Activated T-cell treated with anti-CD3 and anti-CD28 coated beads for 48 hours (primary cell): ENCODE measurements at places on chromosomes 2 and 18.

- DNase-seq, result no peak
These were observed 32.9 kb downstream of the LOXHD1 start for GRCh38 chr18:46624127-46624526.

GRCh38 chr2:48723129-48723528 is 32.4 kb downstream of the LHCGR start:
- no peak for DNase-seq

GRCh38 chr2:64840426-64840881 is 148.7 kb upstream of the SLC1A4 start:
- no peak for DNase-seq

DNA sequence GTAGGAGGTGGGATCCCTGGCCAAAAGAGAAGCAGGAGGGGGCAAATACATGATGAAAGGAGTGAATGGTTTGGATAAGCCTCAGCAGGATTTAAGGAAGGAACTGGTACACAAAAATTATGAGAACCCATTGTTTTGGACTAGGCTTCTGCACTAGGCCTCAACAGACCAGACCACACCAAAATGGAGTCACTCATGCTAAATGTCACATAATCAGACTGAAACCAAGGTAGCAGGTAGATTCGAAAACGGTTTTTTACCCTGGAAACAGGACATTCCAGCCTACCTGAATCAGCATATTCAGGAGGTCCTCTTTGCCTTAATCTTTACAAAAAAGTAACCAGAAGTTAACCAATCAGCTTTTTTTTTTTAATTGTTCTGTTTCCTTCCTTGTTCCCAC is 49.4 kb upstream of the CDCA7 start:
- DNase-seq, result no peak

DNA sequence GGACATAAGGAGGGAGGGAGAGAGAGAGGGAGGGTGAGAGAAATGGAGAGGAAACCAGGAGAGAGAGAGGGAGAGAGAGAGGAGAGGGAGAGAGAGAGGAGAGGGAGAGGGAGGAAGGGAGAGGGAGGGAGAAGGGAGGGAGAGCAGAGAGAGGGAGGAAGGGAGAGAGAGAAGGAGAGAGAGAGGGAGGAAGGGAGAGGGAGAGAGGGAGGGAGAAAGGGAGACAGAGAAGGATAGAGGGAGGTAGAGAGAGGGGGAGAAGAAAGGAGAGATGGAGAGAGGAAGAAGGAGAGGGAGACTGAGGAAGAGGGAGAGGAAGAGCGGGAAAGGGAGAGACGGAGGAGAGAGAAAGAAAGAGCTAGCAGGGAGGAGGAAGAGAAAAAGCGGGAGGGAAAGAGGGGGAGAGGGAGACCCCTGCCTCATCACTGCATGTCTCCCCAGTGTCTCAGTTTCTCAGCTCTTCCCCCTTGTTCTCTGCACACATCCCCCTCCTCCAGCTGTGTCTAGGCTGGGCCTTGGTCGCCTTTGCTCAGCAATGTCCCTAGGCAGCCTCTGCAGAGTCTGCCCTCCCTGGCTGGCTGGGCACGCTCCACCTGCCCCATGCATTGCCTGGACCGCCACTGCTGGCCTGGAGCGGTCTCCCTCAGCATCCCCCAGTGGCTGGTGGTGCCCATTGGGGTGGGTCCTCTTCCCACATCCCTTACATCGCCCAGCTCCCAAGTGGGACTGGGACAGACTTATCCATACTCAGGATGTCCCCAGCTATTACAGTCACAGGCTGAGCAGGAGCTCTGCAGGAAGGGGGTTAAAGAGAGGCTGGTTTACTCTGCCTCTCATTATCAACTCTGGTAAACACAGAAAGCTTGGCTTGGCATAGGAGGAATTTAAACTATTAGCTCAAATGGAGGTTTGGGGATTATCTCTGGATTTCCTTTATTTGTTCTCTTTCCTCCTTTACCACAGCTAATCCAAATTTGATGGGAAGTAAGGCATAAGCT is 85.7 kb upstream of the APCDD1 start:
- DNase-seq, result no peak

DNA sequence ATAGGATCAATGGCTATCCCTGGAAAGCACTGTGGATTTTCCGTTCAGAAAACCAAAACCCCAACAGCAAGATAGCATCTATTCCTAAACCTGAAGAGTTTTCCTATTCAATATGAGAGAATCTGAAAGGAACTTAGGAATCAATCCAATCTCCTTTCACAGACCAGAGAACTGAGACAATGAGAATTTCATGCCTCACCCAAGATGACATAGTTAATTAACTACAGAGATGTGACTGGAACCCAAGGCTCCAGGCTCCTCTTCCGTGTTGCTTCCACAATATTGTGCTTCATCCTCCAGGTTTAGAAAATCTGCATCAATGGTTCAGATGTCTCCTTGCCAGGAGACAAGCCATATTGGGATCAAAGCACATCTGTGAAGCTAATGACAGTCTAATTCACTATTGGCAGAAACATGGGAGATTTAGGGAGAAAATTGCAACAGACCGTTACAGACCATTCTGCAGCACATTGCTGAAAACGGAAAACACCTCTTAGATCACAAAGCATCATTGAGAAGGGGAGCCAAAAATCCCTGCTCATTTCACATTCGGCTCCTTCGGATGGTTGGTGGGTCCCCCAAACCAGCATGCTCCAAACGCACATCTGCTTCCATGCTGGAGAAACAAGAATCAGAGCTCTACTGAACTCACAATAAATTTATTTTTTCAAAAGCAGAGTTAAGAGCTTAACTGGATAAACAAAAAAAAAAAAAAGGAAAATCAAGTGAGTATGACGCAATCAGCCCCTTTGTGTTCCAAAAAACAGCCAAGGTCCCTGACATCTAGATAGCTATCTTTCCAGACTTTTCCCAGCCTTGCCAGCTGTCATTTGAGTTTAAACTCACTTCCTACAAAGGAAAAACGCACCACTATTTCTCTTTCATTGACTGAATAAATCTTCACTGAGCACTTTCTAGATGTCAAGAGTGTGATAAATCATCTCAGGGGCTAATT is 290.3 kb downstream of the C1D start:
- DNase-seq, result no peak

- no peak for DNase-seq
These were observed 18.1 kb downstream of the FBXO48 start for GRCh38 chr2:68448671-68449653.

DNA sequence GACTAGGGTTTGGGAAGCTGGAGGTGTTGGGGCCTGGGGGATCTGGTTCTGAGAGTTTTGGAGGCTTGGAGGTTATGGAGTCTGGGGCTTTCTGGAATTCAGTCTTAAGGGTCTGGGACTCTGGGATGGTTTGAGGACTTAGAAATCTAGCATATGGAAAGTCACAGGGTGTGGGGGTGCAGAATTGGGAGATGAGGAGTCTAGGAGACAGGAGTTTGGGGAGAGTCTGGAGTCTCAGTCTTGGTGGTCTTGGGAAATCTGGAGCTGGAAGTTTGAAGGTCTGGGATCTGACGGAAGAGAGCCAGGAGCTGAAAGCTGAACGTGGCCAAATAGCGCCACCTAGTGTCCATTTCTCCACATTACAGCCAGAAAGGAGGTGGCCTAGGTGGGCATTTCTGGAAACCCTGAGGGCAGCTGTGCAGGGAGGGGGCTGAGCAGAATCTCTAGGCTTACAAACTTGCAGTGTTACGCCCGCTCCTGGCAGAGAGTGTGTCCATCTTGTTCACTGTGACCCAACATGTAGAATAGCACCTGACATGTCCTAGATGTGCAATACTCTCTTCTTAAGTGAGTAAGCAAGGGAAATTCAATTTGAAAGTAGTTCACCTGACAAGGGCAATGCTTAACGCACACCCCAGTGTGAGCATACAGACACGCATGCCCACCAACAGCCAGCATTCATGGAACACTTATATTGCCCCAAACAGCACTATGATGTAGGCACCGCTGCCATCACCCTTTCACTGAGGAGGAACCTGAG is 204.8 kb downstream of the TFCP2L1 start:
- peak; percentile 33 for DNase-seq

- DNase-seq, result no peak
These were observed 89.0 kb upstream of the BOD1L2 start for GRCh38 chr18:57057890-57058289.

- no peak for DNase-seq
These were observed 686.9 kb upstream of the NRXN1 start for GRCh38 chr2:51718881-51719280.

DNA sequence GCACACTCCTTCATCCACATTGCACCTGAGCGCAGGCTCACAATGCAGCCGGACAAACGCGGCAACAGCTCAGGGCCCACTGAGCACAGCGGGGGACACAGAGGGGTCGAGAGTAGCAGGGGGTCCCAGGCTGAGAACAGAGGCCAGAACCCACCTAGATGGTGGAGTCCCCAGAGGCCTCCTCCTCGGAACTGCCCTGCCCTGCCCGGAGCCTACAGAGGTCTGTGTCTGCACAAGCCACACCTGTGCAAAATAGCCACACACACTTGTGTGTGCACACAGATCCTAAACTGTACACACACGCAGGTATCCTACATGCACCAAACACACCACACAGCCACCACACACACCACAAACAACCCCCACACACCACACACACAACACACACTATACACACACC is 72.8 kb downstream of the TMEM18 start:
- no peak for DNase-seq

- DNase-seq, result no peak
These were observed 103.0 kb downstream of the DNER start for GRCh38 chr2:229611360-229611759.

- DNase-seq, result peak; percentile 84
These were observed at the start of gene PPIG for GRCh38 chr2:169584005-169584877. Gene PPIG, plus strand, starts transcription at chr2:169584351. Its CDS starts 19,691 bp downstream, at chr2:169604042.

DNA sequence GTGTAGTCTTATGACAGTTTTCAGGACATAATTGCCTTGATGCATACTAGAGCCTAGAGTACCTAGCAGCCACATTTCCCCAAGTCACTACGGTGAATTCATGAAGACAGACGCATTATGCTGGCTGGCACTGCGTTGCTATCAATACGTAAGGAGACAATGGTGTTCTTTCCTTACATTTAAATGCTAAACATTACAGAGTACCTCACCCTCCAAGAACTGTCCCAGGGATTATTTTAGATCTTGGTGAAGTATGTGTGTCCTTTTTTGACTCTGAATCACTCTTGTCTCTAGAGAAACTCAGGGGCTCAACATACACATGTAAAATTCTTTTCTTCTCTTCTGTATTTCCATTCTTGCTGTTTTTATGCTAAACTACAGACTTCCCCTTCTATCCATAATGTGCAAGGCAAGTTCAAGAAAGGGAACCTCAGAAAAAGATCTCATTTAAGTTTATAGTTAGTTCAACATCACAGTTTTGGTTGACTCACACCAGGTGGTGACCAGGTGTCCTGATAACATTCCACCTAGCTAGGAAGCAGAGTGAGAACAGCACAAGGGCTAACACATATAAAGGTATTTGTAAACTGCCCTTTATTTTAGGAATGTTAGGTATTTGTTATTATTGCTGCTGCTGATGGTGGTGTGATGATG is 212.4 kb upstream of the HNRNPA3 start:
- DNase-seq, result no peak

DNA sequence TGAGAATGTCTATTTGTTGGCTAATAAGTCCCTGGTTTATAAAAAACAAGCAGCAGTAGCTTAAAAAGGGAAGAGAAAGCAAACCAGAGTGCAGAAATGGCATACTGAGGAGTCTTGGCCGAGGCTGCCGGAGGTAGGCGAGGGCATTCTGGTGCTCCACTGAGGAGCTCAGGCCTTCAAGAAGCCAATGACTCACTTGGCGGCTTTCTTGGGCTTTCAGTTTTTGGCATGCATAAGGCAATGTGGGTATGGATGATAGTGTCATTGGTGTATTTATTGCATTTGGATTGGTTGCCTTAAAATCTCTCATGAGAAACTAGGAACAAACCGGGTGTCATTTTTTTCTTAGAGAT is 119.6 kb upstream of the ARL5A start:
- DNase-seq, result no peak

GRCh38 chr2:67437114-67437513 is 40.0 kb downstream of the ETAA1 start:
- no peak for DNase-seq

DNA sequence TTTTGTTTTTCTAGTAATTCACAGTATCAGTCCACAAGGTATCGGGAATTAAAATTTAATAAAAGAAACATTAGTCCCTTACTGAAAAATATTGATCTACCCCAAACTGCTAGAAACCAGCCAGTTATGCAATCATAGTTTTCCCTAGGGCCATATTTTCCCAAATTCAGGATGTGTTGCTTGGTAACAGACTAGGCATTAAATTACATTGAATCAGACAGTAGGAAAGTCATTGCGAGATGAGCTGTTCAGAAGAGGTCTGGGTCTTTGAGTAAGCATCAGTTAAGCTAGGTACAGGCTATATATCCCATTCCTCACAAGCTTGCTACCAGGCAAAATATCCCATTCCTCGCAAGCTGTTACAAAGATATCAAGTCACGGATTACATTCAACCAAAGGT is 123.0 kb upstream of the CCDC150 start:
- no peak for DNase-seq

GRCh38 chr2:68463287-68463877 is 3.7 kb downstream of the FBXO48 start:
- no peak for DNase-seq

GRCh38 chr18:48408727-48409590 is at the start of gene ZBTB7C:
Gene ZBTB7C, minus strand, starts transcription at chr18:48409383.
- DNase-seq, result no peak

DNA sequence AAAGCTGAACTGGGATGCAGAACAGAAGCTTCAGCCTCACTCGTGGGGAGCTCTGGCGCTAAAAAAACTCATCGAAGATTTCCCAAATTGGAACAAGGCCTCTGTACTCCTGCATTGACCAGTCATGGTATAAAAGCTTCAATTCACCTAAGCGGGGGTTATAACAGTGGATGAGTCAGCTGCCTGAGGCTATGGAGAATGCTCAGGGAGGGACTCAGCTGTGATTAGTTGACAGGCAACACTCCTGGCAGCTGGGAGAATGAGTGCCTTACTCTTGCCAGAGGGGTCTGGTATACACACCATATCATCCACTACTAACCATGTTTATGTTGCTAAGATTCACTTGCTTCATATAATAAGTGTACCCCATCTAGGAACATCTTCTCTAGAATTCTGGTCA is 350.6 kb upstream of the VRK2 start:
- DNase-seq, result no peak

DNA sequence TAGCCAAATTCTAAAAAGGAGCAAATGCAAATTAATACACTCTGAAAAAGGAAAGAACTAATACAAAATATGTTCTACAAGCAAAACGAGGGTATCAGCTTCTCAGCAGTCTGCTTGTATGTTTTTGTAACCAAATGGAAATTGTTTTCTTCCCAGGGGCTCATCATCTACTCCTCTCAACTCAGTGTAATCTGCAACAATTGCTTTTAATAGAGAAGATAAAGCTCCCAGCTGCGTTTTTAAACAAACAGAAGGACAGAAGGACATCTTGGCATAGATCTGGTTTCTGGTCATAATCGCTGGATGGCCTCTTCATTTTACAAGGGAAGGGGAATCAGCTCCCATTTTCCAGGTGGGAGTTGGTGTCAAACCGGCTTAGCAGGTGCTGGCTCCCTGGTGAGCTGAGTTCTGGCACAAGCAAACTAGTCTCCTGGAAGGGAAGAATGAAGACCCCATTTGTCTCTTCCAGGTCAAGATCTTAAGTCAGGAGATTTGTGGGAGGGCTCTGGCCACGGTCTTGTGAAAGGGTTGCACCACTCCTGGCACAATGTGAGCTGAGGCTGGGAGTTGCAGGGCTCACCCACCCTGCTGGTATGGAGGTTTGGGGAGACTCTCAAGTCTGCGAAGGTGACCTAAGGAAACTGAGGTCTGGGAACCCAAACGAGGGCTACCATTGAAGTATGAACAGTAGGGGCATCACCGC is 41.6 kb downstream of the NPPC start:
- DNase-seq, result no peak

- no peak for DNase-seq
These were observed 182.5 kb downstream of the TCF4 start for GRCh38 chr18:55405475-55405874.
